ENCODE measurements at places on chromosomes 2 and 18.

GRCh38 chr2:31329081-31329625 lies 85.4 kb downstream of the XDH start:
- DNase-seq = no peak

DNA sequence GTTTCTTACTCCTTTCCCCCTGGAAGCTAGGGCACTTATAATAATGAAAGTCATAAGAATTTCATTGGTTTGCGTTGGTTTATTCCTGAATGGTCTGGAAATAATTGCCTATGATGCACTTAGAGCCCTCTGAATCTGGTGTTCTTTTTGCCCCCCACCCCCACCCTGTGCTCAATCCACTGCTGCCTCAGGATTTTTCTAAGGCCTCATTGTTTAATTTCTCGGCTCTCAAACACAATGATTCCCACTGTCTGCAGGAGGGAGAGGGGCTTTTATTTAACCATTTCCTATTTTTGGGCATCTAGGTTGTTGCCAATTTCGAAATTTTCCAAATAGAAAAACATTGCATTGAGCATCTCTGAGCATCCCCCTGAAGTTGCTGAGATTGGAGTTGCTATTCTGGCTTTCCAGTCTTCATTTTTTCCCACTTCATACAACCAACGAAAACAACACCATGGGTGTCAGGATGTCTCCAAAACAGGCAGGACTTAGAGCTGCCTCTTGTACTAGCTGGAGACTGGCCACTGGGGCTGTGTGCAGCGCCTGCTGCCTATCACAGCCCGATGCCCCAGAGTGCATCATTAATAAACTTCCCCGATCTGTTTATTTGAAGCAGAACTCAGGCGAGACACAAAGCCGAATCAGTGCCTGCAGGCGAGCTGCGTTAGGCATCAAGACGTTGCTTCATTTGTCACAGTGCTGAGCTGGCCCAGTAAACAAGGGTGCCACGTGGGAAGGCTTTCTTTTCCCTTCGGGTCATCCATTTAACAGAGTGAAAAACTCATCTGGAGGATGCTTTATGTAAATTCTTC lies 1.8 kb upstream of the PCARE start:
- DNase-seq = no peak

GRCh38 chr2:235746257-235746934 lies 252.6 kb downstream of the AGAP1 start:
- peak; percentile 86 for DNase-seq

DNA sequence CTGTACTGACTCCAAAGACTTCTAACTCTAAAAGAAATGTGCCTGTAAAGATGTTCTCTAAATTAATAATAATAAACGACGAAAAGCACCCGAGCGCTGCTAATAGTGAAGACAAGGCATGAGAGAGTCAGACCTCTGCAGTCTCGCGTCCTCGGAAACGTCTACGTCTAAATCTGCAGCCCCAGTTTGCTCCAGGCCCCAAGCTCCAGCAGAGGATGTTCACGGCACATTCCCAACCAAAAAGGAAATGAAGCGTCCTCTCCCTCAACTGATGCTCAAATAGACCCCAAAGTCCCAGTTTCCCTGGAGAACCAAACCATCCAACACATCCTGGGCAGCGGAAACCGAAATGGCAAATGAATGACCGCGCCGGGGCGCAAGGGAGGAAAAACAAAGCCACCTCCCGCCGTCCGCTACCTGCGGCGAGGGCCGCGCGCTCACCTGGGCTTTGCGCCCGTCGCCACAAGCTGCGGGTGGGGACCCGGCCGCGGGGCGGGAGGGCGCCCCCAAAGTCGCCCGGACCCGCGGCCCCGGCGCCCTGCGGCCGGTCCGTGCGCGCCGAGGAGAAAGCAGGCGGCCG lies 47.1 kb upstream of the CCDC150 start:
- DNase-seq = peak; percentile 44

GRCh38 chr2:22907330-22907729 lies 477.6 kb upstream of the KLHL29 start:
- no peak for DNase-seq

GRCh38 chr2:104321116-104321795 lies 532.7 kb upstream of the POU3F3 start:
- no peak for DNase-seq

DNA sequence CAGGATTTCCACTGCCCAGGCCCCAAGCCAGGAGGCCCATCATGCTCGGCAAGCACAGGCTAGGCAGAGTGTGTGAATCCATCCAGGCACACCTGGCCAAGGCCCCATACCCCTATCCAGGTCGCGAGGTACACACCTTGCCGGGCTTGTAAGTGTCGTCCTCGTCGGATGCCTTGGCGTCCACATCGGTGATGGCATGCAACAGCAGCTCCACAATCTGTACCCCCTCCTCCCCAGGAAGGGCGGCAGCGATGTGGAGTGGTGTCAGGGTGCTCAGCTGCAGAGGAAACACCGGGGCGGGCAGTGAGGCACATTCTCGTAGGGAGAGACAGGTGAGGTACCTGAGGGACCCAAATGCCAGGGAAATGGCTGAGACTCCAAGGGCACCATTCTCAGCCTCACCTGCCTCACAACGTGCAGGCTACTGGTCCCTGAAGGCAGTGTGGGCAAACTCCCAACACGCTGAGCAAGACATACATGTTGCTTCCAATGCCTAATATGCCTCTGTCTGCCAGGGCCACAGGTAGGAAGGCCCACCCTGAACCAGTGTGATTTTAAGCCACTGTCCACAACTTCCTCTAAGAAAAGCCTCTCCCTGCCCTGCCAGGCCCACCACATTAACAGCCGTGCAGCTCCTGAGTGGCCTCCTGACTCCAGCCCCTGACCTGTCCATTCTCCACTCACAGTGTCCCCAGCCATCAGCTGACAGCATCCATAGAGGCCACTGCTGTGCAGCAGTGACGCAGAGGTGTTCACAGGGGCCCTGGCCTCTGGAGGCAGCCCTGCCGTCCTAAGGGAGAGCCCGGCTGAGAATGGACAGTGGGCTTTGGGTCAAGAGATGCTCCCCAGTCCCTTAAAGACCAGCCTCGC lies 44.9 kb downstream of the ANKMY1 start:
- no peak for DNase-seq

DNA sequence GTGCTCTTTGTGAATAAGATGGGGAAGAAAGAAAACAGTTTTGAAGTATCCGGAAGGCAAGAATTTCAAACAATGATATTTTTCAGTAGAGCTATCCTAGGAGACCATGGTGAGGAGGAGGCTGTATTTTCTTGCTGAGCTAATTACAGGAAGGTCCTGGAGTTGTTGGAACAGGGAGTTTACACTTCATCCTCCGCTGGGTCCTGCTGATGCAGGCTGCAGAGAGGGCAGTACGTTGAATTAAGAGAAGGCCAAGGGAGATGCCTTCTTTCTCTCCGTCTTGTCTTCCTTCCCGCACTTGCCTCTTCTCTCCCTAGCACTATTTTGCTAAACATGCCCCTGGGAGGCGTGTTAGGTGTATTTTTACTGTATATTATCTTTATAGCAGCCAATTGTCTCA lies 60.0 kb upstream of the EDAR start:
- no peak for DNase-seq

DNA sequence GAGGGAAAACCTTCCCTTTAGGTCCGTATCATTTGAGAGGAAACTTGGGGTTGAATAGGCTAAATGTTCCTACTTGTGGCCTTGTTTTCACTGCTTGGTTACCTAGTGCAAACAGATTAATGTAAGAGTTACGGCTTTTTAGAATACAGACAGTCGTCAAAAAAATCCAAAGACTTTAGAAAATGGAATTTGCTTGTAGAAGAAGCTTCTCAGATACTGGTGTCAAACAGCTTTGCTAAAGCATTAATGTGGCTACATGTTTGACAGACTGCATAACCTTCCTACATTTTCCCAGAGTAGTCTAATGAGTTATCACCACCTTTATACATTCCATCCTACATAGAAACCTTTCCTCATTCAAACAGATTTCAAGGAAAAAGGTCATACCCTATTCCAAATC lies 114.6 kb downstream of the FMNL2 start:
- no peak for DNase-seq
